Stimulated activated naive B cell treated with anti-CD40 and anti-IgM and Interleukin-4, amounts not matched to agents 10 μg/mL and 1 μg/mL and 100 μg/mL, for 72 hours (primary cell): ENCODE measurements at places on chromosomes 1 and 21.

- no peaks in the 10 kb centered on the region for H3K36me3 ChIP-seq
- H3K27ac ChIP-seq, result no peak overlapping the region
- H3K27me3 ChIP-seq, result no peaks in the 10 kb centered on the region
- no peak overlapping the region for H3K4me3 ChIP-seq
Measured at GRCh38 chr1:210678306-210678705, 349.6 kb downstream of the HHAT start.

DNA sequence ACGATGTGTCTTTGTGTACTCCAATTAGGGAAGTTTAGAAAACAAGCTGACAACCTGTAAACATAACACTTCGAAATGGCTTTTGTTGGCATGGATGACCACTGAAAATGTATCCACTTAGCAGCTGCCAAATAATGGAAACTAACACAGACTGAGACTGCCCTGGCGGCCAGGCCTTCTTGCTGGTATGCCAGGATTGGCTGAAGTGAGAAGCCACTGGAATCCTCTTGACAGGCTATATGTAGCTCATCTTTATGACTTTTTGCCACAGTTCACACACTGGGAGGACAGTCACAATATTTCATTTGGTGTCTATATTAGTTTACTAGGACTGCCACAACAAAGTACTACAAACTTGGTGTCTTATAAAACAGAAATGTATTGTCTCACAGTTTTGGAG is 12.9 kb upstream of the CTBS start:
- no peak for DNase-seq
- peaks cover 14% of the 10 kb centered on the region for H3K36me3 ChIP-seq
- no peak overlapping the region for H3K4me3 ChIP-seq
- peaks cover 14% of the 10 kb centered on the region for H3K27me3 ChIP-seq
- no peak overlapping the region for H3K27ac ChIP-seq

- no peak overlapping the region for H3K27ac ChIP-seq
- peaks cover 8% of the 10 kb centered on the region for H3K4me1 ChIP-seq
- no peaks in the 10 kb centered on the region for H3K27me3 ChIP-seq
- H3K36me3 ChIP-seq, result no peaks in the 10 kb centered on the region
- no peak for DNase-seq
- no peak overlapping the region for H3K4me3 ChIP-seq
Measured at GRCh38 chr1:87899746-87900145, 571.1 kb downstream of the LMO4 start.

- H3K27ac ChIP-seq, result no peak overlapping the region
- H3K27me3 ChIP-seq, result peaks cover 29% of the 10 kb centered on the region
- peaks cover 2% of the 10 kb centered on the region for H3K4me1 ChIP-seq
Measured at GRCh38 chr1:85091671-85092280, 43.5 kb upstream of the MCOLN3 start.

GRCh38 chr1:229940684-229941083 is 126.4 kb upstream of the GALNT2 start:
- H3K4me3 ChIP-seq, result no peak overlapping the region
- no peaks in the 10 kb centered on the region for H3K4me1 ChIP-seq
- DNase-seq, result no peak

- no peak overlapping the region for H3K27ac ChIP-seq
- no peaks in the 10 kb centered on the region for H3K27me3 ChIP-seq
- H3K4me1 ChIP-seq, result peaks cover 9% of the 10 kb centered on the region
- DNase-seq, result no peak
- no peak overlapping the region for H3K4me3 ChIP-seq
- no peaks in the 10 kb centered on the region for H3K36me3 ChIP-seq
Measured at GRCh38 chr1:150895618-150896017, 8.7 kb downstream of the CTXND2 start.

- peaks cover 35% of the 10 kb centered on the region for H3K27me3 ChIP-seq
- no peaks in the 10 kb centered on the region for H3K36me3 ChIP-seq
- peaks cover 44% of the 10 kb centered on the region for H3K4me1 ChIP-seq
- no peak for DNase-seq
- no peak overlapping the region for H3K27ac ChIP-seq
Measured at GRCh38 chr21:43300496-43301408, 126.2 kb downstream of the SIK1 start.

DNA sequence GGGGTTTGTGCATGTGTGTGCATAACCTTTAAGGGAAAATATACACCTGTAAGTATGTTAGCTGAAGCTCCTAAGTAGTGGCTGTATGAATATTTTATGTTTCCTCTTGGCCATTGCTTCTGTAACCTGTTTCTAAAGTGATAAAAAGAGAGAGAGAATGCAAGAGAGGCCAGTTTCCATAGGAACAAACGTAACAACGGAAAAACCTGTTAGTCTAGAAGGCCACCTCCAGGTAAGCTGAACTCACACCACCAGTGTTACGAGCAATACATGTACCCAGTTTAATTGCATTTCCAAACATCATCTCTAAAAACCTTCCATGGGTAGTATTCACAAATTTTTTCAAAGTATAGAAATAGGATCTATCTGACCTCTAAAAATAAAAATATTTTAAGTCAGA is 63.1 kb downstream of the PLPPR4 start:
- H3K27ac ChIP-seq, result no peak overlapping the region
- DNase-seq, result no peak
- no peaks in the 10 kb centered on the region for H3K36me3 ChIP-seq

- no peak overlapping the region for H3K27ac ChIP-seq
- H3K27me3 ChIP-seq, result no peaks in the 10 kb centered on the region
- H3K4me3 ChIP-seq, result no peak overlapping the region
- peaks cover 33% of the 10 kb centered on the region for H3K4me1 ChIP-seq
- H3K36me3 ChIP-seq, result peaks cover 3% of the 10 kb centered on the region
- no peak for DNase-seq
Measured at GRCh38 chr1:159068886-159069285, 7.7 kb downstream of the AIM2 start.

DNA sequence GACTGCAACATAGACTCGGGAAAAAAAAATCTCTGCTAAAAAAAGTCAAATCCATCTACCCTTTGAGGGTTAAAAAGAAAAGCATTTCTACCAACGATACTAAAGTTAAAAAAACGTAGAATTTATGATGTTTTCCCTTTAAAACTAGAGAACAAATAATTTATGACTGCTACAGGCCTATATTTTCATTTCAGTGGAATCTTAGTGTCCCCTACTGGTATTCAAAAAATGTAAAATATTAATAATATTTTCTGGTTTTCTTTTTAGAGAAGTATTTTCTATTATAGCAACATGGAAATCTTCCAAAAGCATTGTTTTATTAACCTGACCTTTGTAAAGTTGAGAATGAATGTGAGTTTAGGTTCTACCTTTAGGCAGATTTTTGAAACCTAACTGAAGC is 1582.2 kb downstream of the MRPL39 start:
- H3K4me3 ChIP-seq, result no peak overlapping the region
- H3K27ac ChIP-seq, result no peak overlapping the region
- DNase-seq, result no peak
- H3K36me3 ChIP-seq, result peaks cover 5% of the 10 kb centered on the region

- H3K27ac ChIP-seq, result no peak overlapping the region
- H3K27me3 ChIP-seq, result peaks cover 15% of the 10 kb centered on the region
- no peak overlapping the region for H3K4me3 ChIP-seq
- H3K4me1 ChIP-seq, result no peaks in the 10 kb centered on the region
Measured at GRCh38 chr1:17304151-17304825, 3.7 kb upstream of the PADI4 start.

DNA sequence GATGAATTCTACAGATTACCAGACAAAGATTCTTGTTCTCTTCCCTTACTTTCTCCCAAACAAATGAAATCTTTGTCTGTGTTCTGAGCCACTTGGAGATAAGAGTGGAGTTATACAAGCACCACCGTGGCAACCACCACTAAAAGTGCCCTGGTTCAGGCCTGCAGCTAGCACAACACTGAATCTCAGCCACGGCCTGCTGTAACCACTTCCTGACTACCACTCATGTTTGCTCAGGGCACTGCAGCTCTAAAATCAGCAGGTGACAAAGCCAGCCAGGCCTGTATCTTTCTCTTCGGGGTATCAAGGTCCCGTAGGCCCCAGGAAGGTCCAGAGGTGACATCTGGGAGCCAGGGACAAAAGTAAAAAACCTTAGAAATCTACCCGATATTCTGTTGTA is 3.2 kb upstream of the OR2T6 start:
- H3K27ac ChIP-seq, result no peak overlapping the region
- H3K36me3 ChIP-seq, result no peaks in the 10 kb centered on the region
- no peak for DNase-seq
- no peak overlapping the region for H3K4me3 ChIP-seq
- H3K4me1 ChIP-seq, result no peaks in the 10 kb centered on the region

- H3K4me1 ChIP-seq, result no peaks in the 10 kb centered on the region
- no peaks in the 10 kb centered on the region for H3K36me3 ChIP-seq
- peaks cover 16% of the 10 kb centered on the region for H3K27me3 ChIP-seq
- no peak overlapping the region for H3K27ac ChIP-seq
- H3K4me3 ChIP-seq, result no peak overlapping the region
Measured at GRCh38 chr1:168958562-168959289, 147.8 kb upstream of the ATP1B1 start.

GRCh38 chr1:203507759-203508158 is 13.8 kb downstream of the OPTC start:
- peaks cover 6% of the 10 kb centered on the region for H3K27me3 ChIP-seq
- no peak overlapping the region for H3K27ac ChIP-seq
- DNase-seq, result no peak
- peaks cover 7% of the 10 kb centered on the region for H3K4me1 ChIP-seq

DNA sequence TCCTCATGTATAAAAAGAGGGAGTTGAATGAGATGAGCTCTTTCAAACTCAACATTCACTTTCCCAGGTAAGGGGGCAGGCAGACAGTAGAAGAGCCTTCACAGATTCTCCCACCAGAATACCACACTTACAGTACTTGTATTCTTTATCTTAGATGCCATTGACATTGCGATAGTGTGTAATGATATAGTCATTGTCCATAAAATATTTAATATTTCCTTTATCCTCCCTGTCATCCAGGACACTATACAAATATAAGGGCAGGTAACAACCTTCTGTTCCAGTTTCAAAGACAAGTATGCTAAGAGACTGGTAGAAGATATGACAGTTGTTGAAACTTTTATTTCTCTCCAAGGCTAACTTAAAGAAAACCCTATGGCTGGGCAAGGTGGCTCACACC is 56.5 kb upstream of the MTF2 start:
- no peaks in the 10 kb centered on the region for H3K36me3 ChIP-seq
- peaks cover 6% of the 10 kb centered on the region for H3K4me1 ChIP-seq

DNA sequence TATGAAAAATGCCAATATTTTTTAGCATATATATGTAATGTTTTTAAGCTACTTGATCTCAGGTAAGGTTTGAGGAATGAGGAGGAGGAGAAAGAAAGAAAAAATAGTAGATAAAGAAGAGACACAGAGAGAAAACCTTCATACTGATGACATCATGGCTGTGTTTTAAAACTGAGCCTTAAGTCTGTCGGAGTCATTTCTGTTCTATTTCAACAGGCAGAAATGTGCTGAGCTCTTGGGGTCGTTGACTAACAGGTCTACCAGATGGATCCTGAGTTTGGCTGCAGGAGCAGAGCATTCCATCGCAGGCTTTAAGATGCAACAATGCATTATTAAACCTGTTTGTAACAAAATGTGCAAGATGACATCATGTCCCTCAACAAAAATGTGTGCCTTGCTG is 356.0 kb downstream of the TGFB2 start:
- H3K36me3 ChIP-seq, result no peaks in the 10 kb centered on the region
- no peak overlapping the region for H3K4me3 ChIP-seq
- no peaks in the 10 kb centered on the region for H3K27me3 ChIP-seq
- DNase-seq, result no peak
- no peaks in the 10 kb centered on the region for H3K4me1 ChIP-seq
- H3K27ac ChIP-seq, result no peak overlapping the region

DNA sequence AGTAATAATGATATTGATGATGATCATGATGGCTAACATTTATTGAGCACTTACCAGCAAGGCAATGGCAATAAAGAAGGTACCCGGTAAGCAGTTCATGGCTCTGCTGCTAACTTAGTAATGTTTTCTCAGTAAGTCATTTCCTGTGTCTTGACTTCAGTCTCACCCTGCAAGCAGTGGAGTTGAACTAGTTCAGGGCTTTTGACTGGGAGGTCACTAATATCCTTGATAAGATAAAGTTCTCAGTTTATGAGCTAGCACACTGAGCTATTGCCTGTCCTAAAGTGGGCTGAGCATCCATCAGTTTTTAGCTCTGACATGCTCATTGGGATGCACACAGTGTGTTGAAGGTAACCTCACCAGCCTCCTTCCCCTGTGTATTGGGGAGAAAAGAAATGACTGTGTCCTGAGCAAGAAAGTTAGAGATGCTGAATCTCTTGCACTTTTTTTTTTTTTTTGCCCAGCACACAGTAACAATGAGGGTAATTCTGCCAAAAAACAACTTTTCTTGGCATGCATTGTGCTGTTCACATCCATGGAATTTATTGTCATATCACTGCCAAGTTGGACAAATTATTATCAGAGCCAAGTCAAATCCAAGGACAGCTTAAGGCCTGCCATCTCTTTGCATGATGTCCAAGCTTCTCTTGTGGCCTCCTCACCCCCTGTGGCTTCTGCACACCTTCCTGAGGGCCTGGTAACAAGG is 55.5 kb upstream of the GADD45A start:
- peaks cover 11% of the 10 kb centered on the region for H3K27me3 ChIP-seq
- peaks cover 13% of the 10 kb centered on the region for H3K4me1 ChIP-seq
- no peak overlapping the region for H3K4me3 ChIP-seq
- H3K36me3 ChIP-seq, result no peaks in the 10 kb centered on the region
- DNase-seq, result no peak

DNA sequence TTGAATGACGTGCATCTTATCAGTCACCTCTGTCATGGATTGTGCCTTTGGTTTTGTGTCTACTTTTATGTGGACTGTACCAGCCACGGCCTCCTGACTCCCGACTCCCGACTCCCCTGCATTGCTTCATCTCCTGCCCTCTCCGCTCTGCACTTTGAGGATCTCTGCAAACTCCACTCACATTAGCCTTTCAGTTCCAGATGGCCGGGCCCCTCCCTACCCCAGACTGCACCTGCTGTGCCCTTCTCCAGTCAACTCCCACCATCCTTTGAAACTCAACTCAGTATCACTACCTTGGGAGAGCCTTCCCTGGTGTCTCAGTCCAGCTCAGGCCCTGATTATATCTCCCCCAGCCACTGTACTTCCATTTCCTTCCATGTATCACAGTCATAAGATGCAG is 71.4 kb downstream of the MDM4 start:
- H3K36me3 ChIP-seq, result no peaks in the 10 kb centered on the region
- no peak for DNase-seq
- no peaks in the 10 kb centered on the region for H3K27me3 ChIP-seq
- no peak overlapping the region for H3K4me3 ChIP-seq
- H3K27ac ChIP-seq, result peak overlapping the region; percentile 21

DNA sequence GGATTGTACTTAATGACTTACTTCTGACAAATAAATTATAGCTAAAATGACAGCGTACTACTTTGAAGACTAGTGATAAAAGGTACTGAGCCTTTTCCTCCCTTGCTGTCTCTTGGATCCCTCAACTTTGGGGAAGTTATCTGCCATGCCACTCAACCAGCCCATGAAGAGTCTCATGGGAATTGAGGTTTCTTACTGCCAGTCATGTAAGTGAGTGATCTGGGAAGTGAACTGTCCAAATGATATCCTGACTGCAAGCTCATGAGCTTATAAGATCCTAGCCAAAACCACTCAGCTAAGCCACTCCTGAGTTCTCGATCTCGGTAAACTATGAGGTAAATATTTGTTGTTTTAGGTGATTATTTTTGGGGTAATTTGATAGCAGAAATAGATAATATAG is 247.8 kb downstream of the NCAM2 start:
- no peak for DNase-seq
- H3K27me3 ChIP-seq, result no peaks in the 10 kb centered on the region
- no peak overlapping the region for H3K4me3 ChIP-seq
- H3K4me1 ChIP-seq, result no peaks in the 10 kb centered on the region
- H3K27ac ChIP-seq, result no peak overlapping the region

GRCh38 chr1:95042286-95042685 is 30.5 kb downstream of the ALG14 start:
- no peaks in the 10 kb centered on the region for H3K27me3 ChIP-seq
- DNase-seq, result no peak
- no peaks in the 10 kb centered on the region for H3K4me1 ChIP-seq
- H3K27ac ChIP-seq, result no peak overlapping the region
- no peak overlapping the region for H3K4me3 ChIP-seq
